ENCODE measurements at places on chromosomes 5 and 9.

- DNase-seq: no peak
Measured at GRCh38 chr9:78688796-78689195, 391.9 kb downstream of the PSAT1 start.

GRCh38 chr9:4422495-4422894 is 67.8 kb upstream of the SLC1A1 start:
- no peak for DNase-seq

- DNase-seq: no peak
Measured at GRCh38 chr9:114396558-114397218, 8.9 kb upstream of the AKNA start.

DNA sequence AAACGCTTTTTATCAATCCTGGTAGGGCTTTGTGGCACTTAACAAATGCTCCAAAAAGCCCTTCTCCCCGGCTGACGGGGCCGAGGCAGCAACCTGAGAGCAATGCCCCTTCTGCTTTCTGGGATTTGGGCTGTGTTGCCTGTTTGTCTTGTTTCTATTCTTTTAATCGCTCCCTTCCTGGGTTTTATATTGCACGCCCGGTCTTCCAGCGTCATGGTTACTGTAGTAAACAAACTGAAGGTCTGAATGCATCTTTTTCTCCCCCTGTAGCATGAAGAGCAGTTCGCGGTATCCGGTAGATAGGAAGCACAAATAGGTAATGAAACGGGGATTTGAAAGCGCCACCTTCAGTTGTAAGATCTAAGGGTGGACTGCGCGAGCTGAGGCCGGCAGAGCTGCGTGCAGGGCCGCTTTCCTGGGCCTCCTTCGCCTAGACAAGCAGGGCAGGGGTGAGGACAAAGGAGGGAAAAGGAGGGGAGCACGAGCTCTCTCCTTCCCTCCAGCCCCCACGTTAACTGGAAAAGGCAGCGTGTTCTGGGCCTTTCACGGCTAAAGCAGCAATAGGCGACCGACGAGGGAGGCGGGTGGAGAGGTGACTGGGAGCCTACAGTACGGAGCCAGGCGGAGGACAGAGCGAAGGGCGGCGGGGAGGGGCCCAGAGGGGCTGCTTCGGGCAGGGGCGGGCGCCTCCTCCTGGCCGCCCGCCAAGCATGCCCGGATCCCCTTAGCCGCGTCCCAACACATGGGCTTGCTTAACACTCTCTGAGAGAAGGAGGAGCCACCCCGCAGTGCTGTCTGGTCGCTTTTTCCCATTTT is 49.3 kb upstream of the ZNF366 start:
- peak; percentile 13 for DNase-seq

DNA sequence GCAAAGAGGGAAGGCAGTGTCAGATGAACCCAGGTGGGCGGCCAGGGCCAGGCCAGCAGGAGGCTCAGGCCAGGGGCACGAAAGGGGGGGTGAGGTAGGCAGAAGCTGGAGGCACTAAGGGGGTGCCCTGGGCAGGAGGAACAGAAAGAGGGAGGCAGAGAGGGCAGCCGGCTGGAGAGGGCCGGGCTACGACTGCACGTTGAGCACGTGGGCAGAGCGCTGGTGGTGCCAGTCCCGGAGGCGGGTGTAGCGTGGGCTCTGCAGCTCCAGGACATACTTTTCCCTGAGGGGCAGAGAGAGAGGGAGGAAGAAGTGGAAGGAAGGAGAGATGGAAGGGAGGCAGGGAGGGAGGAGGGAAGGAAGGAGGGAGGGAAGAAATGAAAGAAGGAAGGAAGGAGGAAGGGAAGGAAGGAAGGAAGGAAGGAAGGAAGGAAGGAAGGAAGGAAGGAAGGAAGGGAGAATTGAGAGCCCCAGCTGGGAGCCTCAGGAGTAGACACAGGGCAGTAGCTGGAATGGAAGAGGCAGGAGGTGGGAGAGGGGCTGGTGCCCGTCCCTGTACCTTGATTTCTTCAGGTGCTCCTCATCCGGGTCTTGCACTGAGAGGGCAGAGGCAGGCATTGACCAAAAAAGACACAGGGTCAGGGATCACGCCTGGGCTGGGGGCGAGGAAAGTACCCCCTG is 7.0 kb downstream of the PDLIM7 start:
- DNase-seq: no peak

All from stimulated activated CD4-positive, alpha-beta T cell treated with anti-CD3 and anti-CD28 coated beads, Interleukin-1b, Interleukin-23, amount 100 ng/mL, for 24 hours (primary cell).